ENCODE measurements at places on chromosomes 12 and 14. TPM values are rescaled to one million over a fixed set of nuclear protein-coding genes. Genes with fewer than 3 reads are reported as not detected.

DNA sequence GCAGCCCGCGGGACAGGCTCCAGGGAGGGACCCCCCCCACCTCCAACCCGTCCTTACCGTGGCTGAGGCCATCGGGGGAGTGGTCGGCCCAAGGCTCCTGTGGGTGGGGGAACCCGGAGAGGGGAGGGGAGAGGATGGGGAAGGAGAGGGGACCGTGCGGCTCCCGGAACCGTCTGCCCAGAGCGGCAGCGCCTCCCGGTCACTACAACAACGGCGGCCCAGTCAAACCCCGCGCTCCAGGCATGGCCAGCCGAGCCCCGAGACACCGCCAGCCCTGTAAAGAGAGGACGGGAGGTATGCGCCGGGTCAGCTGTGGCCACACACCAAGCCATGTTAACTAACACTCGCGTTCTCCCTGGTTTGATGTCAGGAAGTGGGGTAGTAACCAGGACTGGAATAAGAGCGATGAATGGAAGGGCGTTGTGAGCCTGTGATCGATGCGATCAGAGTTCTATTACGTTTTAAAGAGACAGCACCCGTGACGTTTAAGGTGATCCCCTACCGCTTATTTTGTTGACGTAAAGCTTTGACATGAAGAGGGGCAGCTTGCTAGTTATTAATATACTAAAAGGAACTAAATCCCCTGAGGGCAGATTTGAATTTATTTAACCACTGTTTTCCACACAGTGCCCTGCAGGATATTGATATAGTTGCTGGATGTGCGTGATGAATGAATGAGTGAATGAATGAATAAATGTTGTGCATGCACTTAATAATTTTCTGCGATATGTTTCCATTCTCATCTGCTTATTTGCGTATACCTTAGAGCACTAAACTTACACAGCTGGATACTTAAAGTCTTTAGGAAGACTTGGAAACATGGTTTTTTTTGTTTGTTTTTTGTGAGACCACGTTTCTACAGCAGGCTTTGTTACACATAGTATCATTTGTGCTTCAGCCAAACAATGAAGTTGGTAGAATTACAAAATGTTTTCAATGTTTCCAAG, at the start of gene POC1B:
Gene POC1B (minus strand): TSS at position 224 of the 947 bp plus-strand sequence. CDS start 152 bp downstream, at position 72.
- peak; percentile 69 for DNase-seq

DNA sequence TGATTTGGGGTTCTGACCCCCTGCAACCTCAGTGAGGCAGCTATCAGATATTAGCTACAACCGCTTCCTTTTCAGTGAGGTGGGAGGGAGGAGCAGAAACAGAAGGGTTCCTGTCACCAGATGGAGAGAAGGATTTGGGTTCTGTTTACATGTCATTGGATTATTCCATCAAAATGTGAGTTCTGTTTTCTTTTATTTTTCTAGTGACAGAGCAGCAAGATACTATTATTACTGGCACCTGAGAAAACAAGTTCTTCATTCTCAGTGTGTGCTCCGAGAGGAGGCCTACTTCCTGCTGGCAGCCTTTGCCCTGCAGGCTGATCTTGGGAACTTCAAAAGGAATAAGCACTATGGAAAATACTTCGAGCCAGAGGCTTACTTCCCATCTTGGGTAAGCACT, 52.8 kb downstream of the FRMD6 start:
- no peak for DNase-seq

Gene PDZRN4
- total RNA-seq = 0.11 TPM

DNA sequence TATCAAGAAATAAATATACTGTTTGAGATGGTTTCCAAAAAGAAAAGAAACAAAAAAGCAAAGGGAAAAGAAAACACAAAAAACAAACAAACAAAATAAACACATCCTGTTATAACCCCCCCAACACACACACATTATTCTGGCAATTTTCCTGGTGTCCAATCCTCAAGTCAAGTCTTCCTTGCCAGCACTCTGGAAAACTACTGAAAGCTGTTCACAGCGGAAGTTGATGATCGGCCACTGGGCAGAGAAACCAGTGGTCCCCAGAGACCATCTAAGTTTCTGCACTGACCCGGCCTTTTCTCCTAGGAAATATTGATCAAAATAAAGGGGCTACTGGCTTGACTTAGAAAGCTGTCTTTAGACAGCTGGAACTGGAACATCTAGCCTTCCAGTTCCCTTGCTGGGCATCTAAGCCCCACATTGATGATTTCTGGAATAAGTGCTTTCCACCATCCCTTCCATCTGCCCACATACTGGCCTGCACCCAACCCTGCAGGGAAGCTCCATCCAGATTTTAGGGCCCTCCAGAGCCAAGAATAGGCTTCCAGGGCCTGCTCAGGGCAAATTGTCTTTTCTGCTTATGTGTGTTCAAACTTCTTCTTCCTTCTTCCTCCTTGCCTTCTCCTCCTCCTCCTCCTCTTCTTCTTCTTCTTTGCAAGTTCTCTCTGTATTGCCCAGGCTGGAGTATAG, 11.6 kb upstream of the PPP1CC start:
- no peak for DNase-seq

DNA sequence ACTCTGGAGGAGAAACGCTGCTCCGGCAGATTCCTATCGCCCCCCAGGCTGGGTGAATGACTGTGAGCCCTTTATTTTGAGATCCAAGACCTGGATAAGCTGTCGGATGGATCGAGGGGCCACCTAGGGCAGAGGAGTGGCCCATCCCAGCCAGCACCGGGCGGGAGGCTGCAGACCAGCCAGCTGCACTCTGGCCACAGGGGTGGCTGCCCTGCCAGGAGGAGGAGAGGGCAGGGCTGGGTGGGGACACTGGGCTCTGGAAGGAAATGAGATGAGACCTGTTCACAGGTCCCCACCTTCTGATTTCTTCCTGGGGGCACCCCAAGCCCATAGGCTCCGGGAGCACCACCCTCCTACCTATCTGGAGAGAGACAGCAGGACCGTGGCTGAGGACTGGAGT, 140.0 kb downstream of the PIWIL1 start:
- no peak for DNase-seq

GRCh38 chr12:48296586-48297282, 54.0 kb downstream of the ZNF641 start:
- DNase-seq = peak; percentile 43

- DNase-seq = no peak
Observed at GRCh38 chr12:92235703-92236472, 90.2 kb upstream of the BTG1 start.

- no peak for DNase-seq
Observed at GRCh38 chr14:104462651-104463630, 116.6 kb upstream of the C14orf180 start.

Gene NR1H4
- not detected for total RNA-seq

GRCh38 chr14:33444136-33444535, 505.5 kb downstream of the NPAS3 start:
- no peak for DNase-seq

GRCh38 chr12:71730936-71731335, 23.7 kb upstream of the RAB21 start:
- no peak for DNase-seq

DNA sequence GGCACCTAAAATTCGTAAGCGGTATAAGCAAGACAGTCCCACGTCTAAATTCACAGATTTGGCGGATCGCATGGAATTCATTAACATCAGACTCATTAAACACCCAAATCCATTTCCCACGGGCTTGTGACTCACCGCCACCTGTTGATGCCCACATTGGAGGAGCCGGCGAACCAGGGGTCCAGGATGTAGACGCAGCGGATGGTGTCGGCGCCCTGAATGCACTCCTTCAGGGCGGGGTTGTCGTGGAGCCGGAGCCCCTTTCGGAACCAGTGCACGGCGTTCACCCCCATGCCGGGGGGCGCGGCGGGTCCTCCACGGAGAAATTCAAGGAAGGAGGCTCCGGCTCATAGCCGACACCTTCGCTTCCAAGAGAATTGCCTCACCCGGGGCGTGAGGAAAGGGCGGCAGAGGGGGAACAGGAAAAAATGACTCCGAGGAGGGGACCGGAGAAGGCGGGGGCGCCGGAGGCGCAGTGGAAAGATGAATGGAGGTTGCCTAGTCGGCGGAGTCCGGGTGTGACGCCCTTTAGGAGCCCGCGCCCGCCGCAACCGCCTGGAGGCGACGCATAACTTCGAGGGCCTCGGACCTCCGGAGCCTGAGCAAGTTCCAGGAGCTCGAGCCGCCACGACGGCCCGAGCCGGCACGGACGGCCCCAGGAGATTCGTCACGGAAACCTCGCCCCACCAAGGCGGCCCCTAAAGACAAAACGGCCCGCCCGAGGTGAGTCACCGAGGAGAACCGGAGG, 506 bp downstream of the CRY1 start:
- peak; percentile 25 for DNase-seq

- no peak for DNase-seq
Observed at GRCh38 chr12:57146961-57147944, at the start of gene LRP1-AS. TSS of gene LRP1-AS (minus strand) at chr12:57147619.

DNA sequence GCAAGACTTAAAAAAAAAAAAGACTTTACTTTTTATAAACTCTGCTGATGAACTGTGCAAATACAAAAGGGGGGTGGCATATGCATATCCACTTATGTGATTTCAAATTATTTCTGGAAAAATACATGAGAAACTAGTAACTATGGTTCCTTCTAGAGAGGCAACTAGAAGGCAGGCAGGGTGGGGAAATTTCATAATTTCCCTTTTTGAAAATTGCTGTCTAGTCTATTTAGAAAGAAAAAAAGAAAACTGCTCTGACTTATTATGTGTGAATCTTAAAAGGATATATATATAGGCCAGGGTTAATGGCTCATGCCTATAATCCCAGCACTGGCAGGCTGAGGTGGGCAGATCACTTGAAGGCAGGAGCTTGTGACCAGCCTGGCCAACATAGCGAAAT, 42.3 kb downstream of the ANAPC7 start:
- DNase-seq = no peak

Gene DNAAF2
- 18.9 TPM for total RNA-seq

DNA sequence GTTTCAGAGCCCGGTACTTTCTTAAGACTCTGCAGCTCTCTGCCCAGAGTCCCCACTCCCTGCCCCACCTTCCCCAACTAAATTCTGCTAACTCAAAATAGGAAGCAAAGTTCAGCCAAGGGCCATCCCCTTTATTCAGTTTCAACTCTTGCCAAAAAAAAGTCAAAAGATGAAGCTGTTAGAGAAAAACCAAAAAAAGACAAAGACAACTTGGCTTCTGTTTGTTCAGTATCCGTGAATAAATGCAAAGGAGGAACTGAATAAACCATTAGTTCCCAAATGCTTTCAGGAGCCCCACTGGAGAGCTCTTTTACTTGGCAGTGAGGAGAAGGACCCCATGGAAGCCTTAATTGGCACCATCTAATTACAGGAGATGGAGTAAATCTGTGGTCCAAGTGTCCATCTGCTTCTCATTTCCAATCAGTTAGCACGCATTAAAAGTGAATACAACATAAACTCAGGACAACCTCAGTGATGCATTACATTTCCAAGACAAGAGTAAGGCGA, 155.4 kb upstream of the GZMB start:
- no peak for DNase-seq

Gene TEX22
- total RNA-seq = 3.5 TPM

Gene GNG2
- 8.8 TPM for total RNA-seq

Gene IFT81
- 48.7 TPM for total RNA-seq

DNA sequence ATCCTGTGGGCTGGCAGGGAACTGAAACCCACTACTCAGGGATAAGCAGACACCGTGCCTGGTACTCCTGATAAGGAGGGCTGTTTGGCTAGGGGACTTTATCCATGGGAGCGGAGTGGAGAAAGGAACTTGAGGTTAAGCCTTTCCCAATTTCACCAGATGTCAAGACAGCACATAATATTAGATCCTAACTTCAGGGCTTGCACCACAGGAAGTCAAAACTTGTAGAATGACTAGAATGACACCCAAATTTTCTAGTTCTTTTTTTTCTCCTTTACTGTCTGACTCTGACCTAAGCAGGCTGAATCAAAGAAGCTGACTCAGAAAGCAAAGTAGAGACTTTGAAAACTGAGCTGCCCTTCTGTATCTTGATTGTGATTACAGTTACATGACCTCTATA, 7.1 kb upstream of the CGRRF1 start:
- DNase-seq = no peak

DNA sequence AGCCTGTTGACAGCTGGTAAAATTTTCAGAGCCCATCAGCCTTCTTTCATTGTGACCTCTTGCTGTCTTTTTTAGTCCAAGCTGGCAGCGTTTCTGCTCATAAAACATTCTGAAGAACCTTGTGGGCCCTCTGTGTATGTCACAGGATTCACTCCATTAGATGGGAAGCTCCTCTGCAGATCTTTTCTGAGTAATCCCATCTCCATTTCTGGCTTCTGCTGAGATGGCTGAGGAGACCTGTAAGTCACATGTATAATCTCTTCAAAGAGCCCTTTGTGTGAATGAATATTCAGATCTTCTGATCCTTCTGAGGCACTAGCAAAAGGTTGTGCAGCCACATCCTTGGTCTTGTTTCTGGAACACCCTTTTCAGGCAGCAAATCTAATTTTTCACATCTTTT, 2.8 kb downstream of the RXYLT1 start:
- no peak for DNase-seq

Gene SCFD1
- 97.6 TPM for total RNA-seq

GRCh38 chr14:44767646-44768173, 194.0 kb downstream of the KLHL28 start:
- DNase-seq = no peak

- DNase-seq = no peak
Observed at GRCh38 chr12:126040307-126040706, 975.1 kb downstream of the AACS start.

Gene ORAI1
- 19.3 TPM for total RNA-seq

- no peak for DNase-seq
Observed at GRCh38 chr12:120115692-120116440, 687 bp downstream of the RAB35 start.

- DNase-seq = no peak
Observed at GRCh38 chr12:9124383-9125031, 8.8 kb upstream of the A2M start.

Gene GSG1
- total RNA-seq = 0.80 TPM

Gene GPR135
- 3.0 TPM for total RNA-seq

Gene TPH2
- not detected for total RNA-seq

- peak; percentile 95 for DNase-seq
Observed at GRCh38 chr14:101760138-101761011, 1.1 kb upstream of the PPP2R5C start.

Gene CCDC175
- 0.20 TPM for total RNA-seq

DNA sequence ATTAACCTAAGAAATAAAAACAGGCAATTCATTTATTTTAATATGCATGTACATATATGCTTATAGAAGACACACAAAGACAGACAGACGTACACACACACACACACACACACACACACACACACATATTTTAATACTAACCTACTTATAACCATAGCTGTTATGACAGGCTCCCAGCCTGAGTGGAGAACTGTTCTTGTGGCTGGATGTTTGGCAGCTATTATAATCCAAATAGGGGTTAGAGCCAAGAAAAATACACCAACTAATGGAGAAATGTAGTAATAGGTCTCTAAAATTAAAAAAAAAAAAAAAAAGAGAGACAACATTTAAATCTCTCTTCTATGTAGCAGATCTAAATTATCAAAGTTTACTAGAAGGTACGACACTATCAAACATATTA, 91.8 kb downstream of the SLC41A2 start:
- no peak for DNase-seq

Gene ATP6V1D
- 66.4 TPM for total RNA-seq

- DNase-seq = no peak
Observed at GRCh38 chr12:106227641-106228319, 20.0 kb downstream of the CKAP4 start.

GRCh38 chr12:124566997-124567672, at the start of gene NCOR2:
TSS of gene NCOR2 (minus strand) at chr12:124567612. CDS start at chr12:124495251, 72,361 bp downstream.
- peak; percentile 39 for DNase-seq

- no peak for DNase-seq
Observed at GRCh38 chr12:116697305-116697704, 40.6 kb downstream of the SPRING1 start.

Gene DHRS2
- total RNA-seq = 0.89 TPM

All from progenitor cell of endocrine pancreas (in vitro differentiated cells).